ENCODE measurements at places on chromosomes 3 and 15.

DNA sequence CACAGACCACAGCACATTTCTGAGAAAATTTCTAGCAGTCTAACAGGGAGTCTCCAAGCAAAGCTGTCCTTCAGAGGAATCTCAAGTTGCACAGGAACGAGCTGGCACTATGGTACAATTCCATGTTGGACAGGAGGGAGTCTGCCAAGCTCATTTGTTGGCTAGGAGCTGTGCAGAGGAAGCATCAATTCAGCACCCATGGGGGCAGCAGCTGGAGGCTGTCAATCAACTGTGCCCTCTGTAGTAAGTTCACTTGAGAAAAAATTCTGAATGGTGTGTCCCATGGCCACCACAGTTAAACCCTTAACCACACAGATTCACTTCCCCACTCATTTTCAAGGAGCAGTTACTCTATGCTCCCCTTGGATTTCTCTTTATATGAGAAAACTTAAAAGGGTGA is 298.5 kb upstream of the PPP2R3A start:
- no peak for DNase-seq

GRCh38 chr3:99012051-99012450 is 110.6 kb upstream of the DCBLD2 start:
- DNase-seq, result peak; percentile 58

GRCh38 chr3:46660003-46660402 is 33.5 kb downstream of the ALS2CL start:
- no peak for DNase-seq

DNA sequence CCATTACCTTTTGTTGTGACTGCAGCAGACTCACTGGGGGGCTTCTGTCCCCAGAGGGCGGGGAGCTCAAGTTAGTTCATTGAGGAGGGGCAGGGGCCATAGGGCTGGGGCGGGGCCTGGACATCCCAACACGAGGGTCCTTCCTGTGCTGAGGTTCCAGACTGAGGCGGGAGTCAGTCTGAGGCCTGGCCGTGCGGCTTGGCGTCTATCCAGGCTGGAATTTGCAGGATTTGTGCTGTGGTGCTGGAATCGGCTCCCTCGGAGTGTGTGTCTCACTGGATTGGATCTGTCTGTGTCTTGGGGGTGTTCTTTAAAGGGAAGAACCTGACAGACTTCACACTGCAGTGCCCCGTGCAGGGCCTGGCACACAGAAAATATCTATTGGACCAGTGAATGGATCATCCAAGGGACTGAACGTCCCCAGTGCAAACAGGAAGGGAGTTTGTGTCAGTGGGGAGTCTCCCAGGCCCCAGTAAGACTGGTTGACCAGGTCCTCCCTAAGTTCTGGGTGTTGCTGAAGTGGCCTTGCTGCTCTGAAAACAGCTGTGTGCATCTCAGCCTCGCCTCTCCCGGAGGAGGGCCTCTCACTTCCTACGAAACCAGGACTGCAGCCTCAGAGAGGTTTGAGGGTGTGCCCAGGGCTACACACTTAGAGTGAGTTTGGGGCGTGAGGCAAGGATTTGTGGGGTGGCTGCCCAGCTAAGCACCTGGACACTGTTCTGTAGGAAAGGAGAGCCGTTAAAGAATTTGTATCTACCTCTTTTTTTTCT is 26.1 kb downstream of the GOLGA6L2 start:
- peak; percentile 33 for DNase-seq

DNA sequence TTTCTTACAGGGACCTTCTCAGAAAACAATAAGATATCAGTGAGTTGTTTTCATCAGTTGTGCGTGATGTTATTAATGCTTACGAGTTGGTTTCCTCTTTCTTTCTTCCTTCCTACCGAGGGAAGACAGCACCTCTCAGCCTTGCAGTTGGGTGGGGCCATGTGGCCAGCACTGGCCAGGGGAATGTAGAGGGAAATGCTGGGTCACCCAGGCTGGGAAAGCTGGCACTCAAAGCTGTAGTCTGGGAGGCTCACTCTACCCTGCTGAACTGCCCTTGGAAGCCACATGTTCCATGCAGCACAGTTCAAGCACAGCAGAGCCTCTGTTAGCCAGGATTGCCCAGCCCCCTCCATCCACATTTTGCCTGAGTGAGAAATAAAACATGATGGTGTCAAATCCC is 10.1 kb upstream of the CHCHD6 start:
- DNase-seq, result no peak

DNA sequence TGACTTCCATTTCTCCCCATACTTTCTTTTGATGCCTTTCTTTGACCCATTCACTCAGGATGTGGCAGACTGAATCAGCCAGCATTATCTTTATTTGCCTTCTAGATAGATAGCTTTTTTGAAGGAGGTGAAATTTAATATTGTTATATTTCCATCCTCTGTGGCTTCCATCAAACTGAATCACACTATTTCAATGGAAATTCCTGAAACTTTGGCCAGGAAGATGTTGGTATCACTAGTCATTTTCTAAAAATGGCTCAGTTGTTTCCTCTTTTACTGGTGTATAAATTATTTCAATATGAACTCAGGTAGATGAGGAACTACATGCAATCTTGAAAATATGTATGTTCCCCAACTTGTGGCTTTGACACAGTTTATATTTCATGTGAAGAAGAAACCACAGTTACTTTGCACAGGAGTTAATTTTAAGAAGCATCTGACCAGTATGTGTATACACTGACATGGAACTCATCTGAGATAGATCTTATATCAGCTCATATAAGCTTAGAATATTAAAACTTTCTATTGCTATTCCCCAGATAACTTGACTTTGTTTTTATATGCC is 248.3 kb downstream of the CGGBP1 start:
- peak; percentile 67 for DNase-seq

DNA sequence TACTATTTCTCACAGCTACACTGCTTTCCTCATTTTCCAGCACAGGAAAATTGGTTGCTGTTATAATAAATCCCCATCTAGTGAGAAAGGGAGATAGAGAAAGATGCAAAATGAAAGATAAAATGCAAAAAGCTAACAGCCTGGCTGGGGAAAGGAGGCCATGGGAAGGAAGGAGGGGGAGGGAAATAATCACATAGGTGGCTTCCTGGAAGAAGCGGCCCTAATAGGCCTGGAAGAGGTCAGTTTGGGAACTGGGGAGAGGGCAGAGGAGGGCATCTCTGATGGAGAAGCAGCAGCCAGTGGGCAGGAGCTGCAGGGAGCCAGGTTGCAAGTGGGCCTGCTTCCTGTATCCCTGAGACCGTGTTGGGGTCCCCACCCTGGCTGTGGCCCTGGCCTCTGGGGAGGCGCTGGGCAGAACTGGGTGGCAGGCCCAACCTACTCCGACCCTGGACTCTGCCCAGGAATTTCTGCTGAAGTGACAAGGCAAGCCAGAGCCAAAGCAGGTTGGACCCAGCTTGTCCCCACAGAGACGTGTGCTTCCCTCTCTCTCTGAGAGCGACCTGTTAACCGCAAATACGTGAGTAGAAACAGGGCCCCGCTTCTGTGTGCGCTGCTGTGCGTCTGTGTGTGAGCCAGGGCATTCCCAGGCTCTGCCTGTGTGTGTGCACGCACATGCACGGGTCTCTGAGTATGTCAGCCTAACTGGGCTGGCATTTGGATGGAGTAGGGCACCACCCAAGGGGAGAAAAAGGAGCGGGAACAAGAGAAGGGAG is 1.9 kb downstream of the SLC28A1 start:
- DNase-seq, result no peak

- no peak for DNase-seq
Measured at GRCh38 chr3:179713643-179714090, 60.8 kb downstream of the USP13 start.

- DNase-seq, result no peak
Measured at GRCh38 chr3:61570813-61571212, 9.4 kb downstream of the PTPRG start.

DNA sequence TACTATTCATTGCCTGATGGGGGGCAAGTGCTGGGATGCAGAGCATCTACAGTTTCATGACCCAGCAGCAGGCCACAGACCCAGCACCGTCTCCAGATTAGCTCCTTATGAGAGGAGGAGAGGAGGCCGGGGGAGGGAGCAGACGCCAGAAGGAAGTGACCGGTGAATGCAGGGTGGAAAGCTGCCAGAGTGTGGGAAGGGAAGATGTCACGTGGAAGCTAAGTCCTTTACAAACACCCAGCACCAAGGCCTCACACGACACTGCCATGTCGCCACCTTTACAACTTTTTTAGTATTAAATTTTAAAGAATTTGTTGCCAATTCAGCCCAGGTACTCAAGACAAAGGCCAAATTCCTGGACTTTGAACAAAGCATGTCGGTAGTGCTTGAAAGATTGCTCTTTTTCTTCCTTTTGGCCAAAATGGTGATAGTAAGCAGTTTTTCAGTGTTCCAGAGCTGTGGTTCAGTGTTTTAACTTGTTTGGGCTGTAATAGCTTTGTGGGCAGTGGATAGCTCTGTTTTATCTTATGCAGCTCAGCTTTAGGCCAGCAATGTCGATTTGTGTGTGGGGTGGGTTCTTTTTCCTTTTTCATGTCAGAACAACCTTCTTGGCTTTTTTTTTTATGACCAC is 58.2 kb downstream of the ZBTB38 start:
- peak; percentile 53 for DNase-seq

GRCh38 chr3:157671656-157672055 is 168.4 kb upstream of the VEPH1 start:
- no peak for DNase-seq

DNA sequence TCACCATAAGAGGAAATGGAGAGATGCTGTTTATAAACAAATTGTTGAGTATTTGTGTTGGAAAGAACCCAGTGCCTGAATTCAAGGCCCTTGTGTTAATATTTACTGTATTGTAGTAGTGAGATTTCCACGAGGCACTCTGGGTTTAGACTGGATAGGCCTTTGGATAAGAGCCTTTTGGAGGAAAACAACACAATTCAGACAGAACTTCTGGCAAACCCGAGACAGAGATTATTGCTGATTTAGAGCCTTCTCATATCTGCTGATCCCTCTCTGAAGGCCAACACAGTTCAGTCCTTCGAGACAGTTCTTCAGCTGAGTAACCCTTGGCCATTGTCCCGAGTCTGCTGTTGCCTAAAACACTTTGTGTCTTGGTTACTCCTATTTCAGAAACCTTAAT is 55.7 kb downstream of the LMCD1 start:
- peak; percentile 77 for DNase-seq

DNA sequence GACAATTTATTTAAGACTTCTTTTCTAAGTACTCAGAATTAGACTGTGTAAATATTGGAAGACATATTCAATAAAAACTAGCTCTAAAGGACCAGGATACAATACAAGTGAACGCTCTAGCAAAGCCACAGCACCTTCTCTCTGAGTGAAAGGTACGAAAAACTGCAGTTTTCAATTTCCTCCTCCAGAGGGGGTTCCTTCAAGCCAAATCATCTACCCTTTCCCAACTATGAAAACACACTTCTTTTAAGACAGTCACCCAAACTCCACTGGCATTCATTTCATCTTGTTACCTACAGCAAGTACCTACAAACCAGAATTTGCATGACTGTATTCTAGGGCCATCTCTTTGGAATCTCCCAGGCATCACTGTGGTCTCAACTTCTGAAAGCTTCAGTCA is 165.8 kb downstream of the ERC2 start:
- DNase-seq, result no peak

- DNase-seq, result peak; percentile 90
Measured at GRCh38 chr3:194871143-194871863, 185.6 kb downstream of the FAM43A start.

GRCh38 chr3:187136936-187137335 is 2.4 kb downstream of the RPL39L start:
- DNase-seq, result peak; percentile 42

GRCh38 chr3:151024339-151024738 is 51.8 kb upstream of the CLRN1 start:
- no peak for DNase-seq

DNA sequence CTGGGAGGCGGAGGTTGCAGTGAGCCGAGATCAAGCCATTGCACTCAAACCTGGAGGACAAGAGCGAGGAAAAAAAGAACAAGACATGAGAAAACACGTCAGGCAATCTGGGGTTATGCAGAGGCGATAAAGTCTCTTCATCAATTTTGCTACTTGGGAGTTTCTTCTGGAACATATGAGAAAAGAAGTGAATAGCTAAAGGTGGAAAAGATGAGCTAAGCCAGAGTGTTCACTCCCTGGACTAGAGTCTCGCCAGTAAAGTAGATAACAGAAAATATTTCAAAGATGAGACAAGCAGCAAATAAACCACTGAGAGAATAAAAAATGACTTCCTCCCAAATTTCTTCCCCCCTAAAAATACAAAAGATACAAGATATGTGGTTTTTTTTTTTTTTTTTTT is 188.4 kb upstream of the HES1 start:
- DNase-seq, result no peak

DNA sequence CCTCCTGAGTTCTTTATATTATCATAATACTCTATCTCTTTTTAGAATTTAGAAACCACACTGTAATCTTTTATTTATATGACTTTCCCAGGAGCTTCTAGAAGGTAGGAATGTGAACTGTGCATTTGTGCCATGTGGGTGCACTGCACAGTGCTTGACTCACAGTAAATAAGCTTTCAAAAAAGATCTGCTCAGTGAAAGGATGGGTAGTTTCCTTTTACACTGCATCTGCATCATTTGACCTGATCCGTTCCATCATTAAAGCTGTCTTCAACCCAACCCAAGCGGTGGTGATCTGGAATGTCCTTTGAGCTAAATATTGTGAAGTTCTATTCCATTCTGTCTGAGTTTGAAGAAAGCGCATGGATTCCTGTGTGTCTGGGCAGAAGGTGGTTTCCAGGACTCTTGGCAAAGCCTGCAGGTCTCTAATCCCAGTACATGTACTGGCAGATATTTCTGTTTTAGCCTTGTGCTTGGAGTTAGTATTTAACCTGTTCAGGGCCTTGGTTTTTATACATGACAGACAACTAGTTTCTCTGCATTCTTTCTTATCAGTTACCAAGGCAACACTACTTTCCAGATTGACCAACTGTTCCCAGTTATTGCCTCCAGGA is 96.7 kb downstream of the DHX30 start:
- peak; percentile 35 for DNase-seq

GRCh38 chr3:105315815-105316214 is 50.9 kb upstream of the ALCAM start:
- DNase-seq, result no peak

DNA sequence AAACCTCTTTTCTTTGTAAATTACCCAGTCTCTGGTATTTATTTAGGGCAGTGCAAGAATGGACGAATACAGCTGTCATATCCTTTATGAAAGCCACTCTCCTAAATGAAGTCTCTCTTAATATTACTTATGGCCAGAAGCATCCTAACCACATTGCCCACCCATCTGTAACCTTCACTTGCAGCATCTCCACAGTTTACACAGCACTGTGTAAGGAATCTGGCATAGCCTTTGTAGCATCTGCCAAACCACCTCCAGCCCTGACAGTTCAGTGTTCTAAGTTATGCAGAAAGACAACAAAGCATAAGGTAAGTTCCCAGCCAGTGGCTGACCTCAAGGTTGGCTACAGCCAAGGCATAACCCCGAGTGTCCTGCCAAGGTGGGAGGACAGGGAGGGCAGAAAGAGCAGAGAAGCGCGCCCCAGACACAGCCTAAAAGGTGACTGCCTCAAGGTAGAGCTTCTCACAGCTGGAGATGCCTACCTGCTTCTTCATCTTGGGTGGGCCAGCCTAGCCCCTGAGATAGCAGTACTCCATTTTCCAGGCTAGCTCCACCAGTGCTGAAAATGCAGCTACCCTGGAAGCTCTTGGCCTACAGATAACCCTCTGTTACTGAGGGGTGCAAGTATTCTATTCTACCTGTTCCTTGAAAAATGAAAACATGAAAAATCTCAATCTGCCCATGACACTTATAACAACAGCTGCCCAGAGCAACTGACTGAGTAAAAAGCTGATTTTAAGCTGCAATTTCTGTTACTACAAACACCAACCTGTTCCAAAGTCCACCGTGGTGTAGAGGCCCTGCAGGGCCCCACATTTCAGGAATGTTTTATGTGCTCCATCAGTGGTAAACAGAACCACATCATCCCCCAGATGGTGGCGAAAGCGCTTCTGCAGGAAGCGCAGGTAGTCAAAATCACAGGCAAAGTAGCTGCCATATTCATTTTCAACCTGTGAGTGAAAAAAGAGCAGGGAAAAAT is 39.3 kb downstream of the GLB1 start:
- peak; percentile 32 for DNase-seq
